Upper lobe of right lung (tissue), 1 donor: ENCODE measurements at places on chromosomes 6 and 20. TPM values are rescaled to one million over a fixed set of nuclear protein-coding genes. Genes with fewer than 3 reads are reported as not detected.

PRICKLE4 gene
- total RNA-seq: 14.2 TPM

DNA sequence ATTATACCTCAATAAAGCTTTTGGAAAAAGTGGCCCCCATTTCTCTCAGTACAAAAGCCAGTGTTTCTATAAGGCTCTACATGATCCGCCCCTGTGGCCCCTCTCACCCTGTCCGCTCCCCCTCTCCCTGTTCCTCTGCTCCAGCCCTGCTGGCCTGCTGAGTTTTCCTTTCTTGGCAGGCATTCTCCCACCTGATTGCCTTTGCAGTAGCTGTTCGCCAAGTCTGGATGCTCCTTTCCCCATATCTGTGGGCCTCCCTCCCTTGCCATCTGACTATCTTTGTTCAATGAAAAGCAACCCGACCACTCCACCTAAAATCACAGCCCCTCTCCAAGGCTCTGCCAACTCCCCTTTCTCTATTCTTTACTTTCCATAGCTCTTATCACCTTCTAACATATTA, 33.2 kb downstream of the CDH22 start:
- no peak for DNase-seq

MYH7B gene
- total RNA-seq: 1.8 TPM

OPRL1 gene
- 1.9 TPM for total RNA-seq

DNA sequence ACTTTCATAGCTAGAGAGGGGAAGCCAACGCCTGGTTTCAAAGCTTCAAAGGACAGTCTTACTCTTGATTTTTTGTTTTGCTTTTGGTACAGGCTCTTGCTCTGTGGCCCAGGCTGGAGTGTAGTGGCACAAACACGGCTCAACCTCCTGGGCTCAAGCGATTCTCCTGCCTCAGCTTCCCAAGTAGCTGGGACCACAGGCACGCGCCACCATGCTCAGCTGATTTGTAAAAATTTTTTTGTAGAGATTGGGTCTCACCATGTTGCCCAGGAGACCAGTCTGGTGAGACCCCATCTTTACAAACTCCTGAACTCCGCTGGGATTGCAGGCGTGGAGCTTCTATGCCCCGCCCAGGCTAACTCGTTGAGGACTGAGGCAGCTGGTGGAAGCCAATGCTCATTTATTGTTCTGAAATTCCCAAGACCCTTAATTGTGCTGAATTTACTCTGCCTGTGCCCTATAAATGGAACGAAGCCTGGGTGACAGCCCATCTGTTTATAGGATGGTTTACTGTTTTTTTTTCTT, 18.0 kb downstream of the SRSF3 start:
- no peak for DNase-seq

SIRPD gene
- total RNA-seq: 0.78 TPM
